ENCODE measurements at places on chromosomes 11 and 22.

- DNase-seq = no peak
Measured at GRCh38 chr11:82747471-82747870, 13.8 kb upstream of the FAM181B start.

GRCh38 chr11:132451942-132452601 is 1080.2 kb downstream of the OPCML start:
- no peak for DNase-seq

GRCh38 chr11:75194147-75194546 is 43.2 kb downstream of the SLCO2B1 start:
- no peak for DNase-seq

- DNase-seq = no peak
Measured at GRCh38 chr11:27184458-27185312, 144.1 kb downstream of the BBOX1 start.

DNA sequence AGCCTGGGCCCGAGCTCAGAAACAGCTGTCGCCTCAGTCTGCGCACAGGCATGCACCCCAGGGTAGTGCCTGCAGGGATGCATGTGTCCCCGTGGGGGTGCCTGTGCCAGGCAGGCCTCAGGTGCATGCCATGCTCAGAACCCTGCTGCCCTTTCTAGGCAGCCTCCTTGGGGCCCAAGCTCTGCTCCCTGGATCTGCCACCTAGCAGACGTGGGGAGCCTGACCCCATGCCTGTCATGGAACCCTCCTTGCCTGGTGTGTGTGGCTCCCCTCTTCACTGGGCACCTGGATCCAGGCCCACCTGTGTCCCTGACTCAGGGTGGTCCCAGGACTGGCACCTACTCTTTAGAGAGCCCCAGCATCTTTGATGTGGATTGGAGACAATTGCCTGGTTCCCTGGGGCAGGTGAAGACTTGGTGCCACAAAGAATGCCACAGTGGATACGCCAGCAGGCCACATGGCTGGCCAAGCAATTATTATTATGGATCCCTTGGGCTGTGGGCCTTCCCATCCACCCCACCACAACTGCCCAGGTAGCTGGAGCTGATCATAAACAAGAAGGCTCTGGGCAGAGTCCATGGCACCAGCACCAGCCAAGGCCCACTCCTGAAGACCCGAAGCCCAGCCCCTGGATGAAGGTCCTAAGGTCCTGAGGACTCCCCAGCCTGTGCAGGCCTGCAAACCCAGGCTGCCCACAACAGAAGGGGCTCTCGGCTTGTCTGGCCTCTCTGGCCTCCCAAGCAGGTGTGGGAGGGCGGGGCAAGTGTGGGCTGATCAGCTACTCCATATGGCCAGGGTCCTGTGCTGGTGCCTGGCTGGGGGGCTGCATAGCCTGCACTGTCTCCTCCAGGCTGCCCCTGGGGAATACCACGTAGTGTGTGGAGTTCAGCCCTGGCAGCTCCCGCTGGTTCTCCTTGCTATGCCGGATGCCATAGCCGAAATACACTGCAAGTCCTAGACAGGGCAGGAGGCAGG is 3.8 kb downstream of the SLC7A4 start:
- no peak for DNase-seq

DNA sequence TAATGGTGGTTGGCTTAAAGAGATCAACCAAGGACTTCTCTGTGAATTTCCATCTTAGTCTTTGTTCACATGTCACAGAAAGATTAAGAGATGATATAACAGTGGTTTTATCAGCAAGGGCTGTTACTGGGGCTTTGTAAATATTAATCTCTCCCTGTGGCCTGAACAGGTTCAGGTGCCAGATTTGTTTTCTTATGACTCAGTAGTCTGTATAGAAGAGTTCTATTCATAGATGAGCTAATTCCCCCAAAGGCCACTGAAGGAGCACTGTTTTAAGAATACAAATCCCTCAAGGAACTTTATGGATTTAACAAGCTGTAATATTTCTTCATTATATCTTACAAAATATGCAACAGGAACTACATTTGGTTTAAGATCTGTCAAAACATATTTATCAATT is 50.4 kb downstream of the TCP11L1 start:
- DNase-seq = no peak

DNA sequence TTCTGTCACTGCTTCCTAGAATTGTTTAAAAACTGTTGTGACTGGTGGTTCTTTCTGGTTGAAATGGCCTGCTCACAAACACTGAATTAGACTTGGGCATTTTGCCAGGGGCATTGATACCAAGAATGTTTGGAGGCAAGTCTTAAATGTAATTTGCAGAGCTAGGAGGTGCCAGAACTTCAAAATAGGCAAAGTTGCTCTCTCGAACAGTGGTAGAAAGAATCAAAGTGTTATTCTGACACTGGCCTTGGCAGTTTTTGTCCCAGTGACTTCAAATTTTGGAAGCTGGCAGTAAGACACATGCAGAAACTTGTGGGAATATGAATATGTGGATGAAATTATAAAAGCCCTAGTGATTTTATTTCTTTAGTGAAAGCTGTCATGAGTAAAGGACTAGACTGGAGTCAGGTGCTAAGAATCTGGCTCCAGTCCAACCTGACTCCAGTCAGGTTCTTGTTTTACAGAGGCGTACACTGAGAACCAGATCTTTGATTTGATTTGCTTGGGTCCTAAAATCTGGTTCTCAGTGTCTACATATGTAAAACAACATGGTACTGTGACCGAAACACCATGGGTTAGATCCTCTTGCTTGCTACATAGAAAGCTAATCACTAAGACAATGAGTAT is 20.9 kb downstream of the SVIP start:
- DNase-seq = no peak

GRCh38 chr22:28930357-28931007 is 47.1 kb downstream of the ZNRF3 start:
- DNase-seq = no peak

- DNase-seq = no peak
Measured at GRCh38 chr22:21571679-21572078, 4.2 kb downstream of the UBE2L3 start.

GRCh38 chr22:30575859-30576258 is 1.4 kb upstream of the GAL3ST1 start:
- no peak for DNase-seq

DNA sequence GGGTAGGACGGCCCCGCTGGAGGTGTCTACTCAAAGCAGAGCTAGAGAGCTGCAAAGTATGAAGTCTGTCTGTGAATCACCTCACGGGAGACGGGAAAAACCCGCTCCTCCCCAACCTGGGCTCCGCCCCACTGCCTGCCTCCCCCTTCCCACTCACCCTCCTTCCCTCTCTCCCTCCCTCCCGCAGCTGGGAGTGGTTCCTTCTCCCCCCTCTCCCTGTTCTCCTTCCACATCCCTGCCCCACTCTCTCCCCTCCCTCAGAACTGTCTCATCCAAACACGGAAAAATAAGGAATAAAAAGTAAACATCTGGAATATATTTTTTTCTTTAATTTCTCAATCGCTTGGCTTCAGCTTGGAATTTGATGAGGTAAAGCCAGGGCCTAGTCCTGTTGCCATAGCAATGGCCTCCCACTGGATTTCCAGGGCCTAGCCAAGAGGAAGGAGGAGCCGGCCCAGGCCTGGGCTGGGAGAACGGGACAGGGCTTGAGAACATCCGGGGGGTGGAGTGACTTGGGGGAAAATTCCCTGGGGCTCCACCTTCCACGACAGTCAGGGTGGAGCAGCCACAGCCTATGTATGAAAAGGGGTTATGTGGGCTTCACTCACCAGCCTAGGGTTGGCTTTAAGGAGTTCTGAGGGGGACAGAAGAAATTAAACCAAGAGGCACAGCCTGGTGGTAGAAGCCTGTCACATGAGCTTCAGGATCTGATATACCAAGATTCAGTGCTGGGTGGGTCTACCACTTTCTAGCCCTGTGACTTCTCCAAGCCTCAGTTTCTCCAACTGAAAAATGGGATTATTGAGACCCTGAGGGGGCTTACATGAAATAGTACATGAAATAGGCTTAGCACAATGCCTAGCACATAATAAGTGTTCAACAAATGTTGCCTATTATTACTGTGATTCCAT is 2.2 kb downstream of the TNKS1BP1 start:
- DNase-seq = no peak

DNA sequence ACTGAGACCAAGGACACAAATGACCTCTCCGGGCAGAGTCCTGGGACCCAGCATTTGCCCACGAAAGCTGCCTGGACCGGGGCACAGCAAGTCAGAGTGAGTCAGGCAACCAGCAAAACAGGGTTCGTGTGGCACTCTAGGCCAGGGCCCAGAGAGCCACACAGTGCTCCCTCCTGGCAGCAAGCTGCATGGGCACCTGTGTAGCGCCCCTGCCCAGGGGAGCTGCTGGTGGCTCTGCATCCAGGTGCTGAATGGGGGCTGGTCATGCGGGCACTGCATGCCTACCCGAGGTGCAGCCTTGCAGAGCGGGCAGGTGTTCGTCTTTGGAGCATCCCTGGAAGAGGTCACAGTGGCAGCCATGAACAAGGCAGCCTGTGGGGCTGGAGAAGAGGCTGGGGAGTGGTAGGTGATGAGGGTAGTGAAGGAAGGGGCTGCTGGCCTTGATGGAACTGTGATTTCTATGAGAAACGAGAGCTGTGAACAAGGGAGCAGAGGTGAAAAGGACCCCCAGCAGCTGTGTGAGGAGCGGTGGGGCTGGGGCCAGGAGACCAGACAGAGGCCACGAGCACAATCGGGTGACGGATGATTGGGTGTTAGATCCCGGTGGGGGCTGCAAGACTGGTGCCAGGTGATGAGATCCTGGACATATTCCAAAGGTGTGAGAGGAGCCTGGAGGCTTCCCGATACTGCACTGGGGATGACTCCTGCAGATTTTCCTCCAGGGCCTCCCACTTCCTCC is 63.3 kb downstream of the DGCR2 start:
- DNase-seq = no peak

DNA sequence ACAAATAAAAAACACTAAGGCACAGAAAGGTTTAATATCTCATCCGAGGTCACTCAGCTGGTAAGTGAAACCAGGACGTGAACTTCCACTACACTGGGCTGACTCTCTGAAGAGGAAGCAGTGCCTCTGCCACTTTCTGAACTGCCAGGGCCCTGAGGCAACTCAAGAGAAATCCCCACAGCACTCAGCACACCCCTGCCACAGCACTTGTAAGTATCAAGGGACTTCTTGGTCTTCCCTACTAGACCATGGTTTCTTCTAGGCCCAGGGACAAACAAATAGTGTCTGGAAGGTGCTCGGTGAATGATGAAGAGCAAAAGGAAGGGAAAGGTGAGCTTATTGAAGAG is 49.7 kb downstream of the RPL27A start:
- no peak for DNase-seq

DNA sequence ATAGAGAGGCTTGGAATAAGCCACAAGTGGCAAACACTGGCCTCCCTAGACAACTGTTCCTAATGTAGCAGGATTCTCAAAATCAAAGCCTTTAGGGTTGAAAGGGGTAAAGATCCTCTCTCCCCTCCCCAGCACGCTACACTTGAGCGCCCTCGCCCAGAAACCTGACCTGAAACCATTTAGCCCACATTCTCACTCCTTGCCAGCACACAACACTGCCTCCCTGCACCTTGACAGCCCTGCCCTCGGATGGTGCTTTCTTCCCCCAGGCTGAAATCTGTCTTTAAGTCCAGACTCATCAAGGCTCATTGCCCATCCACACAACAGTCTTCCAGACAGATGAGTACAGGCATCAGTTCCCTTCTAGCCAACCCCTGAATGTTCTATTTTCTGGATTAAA is 26.5 kb downstream of the CWC15 start:
- no peak for DNase-seq

DNA sequence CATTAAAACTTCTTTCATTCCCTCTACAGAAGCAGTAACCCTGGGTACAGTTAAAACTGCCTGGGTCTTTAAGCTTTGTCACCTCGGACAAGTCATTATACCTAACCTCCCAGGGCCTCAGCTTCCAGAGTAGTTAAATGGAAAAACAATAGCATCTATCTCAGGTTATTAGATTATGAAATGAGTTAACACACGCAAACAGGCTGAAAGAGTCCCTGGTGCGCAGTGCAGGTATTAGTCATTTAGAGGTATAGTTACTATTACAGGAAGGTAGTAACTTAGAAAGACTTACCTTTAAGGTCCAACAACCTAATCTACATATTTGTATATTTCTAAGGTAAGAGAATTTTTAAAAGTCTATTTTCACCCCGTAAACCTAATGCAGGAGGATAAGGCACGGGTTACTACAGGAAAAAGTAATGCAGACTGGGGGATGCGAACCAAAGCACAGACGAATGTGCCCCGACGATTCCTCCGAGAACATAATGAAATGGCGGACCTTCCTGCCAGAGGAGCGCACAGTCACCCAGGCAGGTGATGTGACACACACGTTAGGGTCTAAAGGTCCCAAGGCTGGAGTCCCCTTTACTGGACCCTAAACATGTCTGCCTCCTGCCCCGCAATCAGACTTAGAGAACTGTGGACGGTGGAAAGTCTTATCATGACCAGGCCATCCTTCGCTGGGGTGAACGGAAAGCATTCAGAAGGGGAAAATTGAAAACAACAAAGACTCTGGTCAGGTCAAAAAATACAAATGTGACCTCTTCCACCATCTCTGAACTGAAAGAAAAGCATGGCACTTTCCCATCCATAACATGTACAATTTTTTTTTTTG is 1.3 kb downstream of the NAP1L4 start:
- DNase-seq = no peak

DNA sequence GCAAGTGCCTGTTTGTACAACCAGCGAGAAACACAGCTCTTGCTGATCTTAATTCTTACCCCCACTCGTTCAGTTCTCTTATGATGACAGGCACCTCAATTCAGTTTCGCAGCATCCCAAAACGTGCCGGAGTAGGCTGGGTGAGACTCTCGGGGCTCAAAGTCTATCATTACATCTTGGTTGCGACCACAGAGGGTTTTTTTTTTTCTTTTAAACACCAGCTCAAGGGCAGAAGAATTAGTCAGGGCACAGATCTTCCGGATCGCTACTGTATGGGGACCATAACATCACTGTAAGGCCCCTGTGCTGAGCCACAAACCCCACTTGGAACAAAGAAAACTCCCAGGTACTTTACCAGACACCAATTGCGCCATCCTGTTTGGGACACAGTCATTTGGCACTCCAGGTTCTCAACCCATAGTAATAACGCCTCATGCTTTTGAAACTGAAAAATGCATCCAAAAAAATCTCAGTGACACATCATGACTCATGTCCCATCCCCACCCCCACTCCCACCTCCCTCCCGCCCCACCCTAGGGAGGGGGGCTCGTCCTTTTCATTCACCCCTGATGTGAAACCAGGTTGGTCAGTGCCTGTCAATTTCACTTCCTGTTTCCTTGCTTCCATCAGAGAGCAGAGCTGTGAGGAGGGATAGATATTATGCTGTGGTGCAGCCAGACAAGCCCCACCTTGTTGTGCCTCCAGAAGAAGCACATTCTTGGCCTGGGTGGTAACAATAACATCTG is 41.0 kb upstream of the CD5 start:
- peak; percentile 75 for DNase-seq

GRCh38 chr11:28009996-28010395 is 98.0 kb downstream of the KIF18A start:
- no peak for DNase-seq

Data from T-helper 2 cell (primary cell).